NCI-H2081 (cell line): ENCODE measurements at places on chromosomes 6 and 20.

GRCh38 chr6:4561078-4561435 lies 215.1 kb upstream of the CDYL start:
- DNase-seq: no peak

- DNase-seq: no peak
Measured at GRCh38 chr20:52972965-52973819, 1.0 kb downstream of the TSHZ2 start.

GRCh38 chr6:135451617-135452190 lies 45.8 kb downstream of the AHI1 start:
- peak; percentile 17 for DNase-seq

DNA sequence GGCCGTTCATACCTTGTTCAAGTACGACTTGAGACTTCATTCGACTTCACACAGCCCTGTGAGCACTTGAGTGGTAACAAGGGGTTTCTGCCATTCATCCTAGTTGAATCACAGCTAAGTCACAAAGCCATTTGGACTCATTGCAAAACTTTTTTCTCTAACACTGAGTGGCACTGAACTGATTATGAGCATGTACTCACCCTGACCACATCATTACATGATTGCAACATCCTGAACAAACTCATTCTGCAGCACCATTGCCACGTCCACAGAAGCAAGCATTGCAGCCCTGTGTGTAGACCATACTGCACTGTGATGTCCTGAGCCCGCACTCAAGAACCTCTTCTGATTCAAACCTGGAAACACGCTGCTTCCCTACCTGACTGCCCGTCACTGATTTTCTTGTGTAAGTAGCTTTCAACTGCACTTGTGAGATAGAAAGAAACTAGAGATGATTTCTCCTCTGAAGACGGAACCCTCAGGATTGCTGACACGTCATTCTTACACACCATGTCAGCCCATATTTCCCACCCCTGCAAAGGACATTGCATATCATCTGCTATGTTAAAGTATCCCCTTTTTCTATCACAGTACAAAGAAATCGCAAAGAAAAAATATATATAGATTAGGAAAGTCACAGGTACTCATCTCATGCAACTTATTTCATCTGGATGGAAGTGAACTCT lies 81.6 kb downstream of the C6orf118 start:
- no peak for DNase-seq

- DNase-seq: no peak
Measured at GRCh38 chr20:19992996-19993908, 23.9 kb upstream of the NAA20 start.

DNA sequence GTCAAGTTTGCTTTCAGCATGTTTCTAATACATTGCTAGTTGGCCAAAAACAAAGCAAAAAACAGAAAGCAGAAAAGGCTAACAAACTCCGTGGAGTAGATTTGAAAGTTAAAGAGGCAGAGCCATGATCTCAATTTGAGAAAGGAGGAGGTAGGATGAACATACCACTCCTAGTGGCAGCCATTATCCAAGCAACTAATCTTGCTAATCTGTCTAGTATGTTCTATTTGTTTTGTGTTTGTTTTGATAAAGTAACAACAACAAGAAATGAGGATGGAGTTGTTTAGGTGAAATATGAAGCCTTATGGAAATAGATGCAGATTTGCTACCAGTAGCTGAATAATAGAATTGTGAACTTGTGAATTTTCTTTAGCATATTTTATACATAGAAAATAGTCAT lies 295.5 kb upstream of the PRDM1 start:
- no peak for DNase-seq

GRCh38 chr6:16006681-16007080 lies 122.2 kb upstream of the MYLIP start:
- no peak for DNase-seq

- DNase-seq: no peak
Measured at GRCh38 chr6:39074486-39074885, 25.9 kb downstream of the GLP1R start.

GRCh38 chr20:19849341-19850197 lies 91.5 kb downstream of the RIN2 start:
- DNase-seq: no peak

GRCh38 chr6:56403745-56404144 lies 156.4 kb upstream of the COL21A1 start:
- DNase-seq: no peak

- DNase-seq: no peak
Measured at GRCh38 chr6:52475307-52475706, 55.2 kb downstream of the EFHC1 start.

GRCh38 chr6:148374040-148374774 lies 31.6 kb downstream of the SASH1 start:
- DNase-seq: no peak

- DNase-seq: no peak
Measured at GRCh38 chr6:2508071-2508470, 242.7 kb downstream of the MYLK4 start.
